Osteoblast (primary cell): ENCODE measurements at places on chromosomes 3 and 15. TPM values are rescaled to one million over a fixed set of nuclear protein-coding genes. Genes with fewer than 3 reads are reported as not detected.

- peaks cover 53% of the 10 kb centered on the region for H3K36me3 ChIP-seq
- no peak overlapping the region for H3K4me3 ChIP-seq
- no peak for DNase-seq
- no peaks in the 10 kb centered on the region for H3K27me3 ChIP-seq
- no peak overlapping the region for H3K27ac ChIP-seq
- H3K4me1 ChIP-seq = no peaks in the 10 kb centered on the region
These were observed 32.3 kb upstream of the UTS2B start for GRCh38 chr3:191362524-191363090.

DNA sequence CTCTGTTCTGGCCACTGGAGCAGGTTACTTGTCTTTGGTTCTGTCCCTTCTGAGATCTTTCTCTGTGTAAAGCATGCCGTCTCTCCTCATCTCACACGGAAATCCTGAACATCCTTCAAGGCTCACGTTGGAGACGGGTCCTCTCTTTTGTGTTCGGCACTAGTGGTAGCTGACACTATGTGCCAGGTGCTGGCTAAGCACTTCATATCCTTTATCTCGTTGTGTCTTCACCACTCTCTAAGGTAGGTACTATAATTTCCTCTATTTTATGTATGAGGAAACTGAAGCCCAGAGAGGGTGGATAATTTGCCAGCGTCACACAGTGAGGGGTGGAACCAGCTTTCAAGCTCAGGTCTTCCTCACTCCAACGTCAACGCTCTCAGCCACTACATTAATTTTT lies 1.2 kb downstream of the IFT122 start:
- H3K4me1 ChIP-seq = peaks cover 41% of the 10 kb centered on the region
- H3K27ac ChIP-seq = peak overlapping the region; percentile 95
- no peaks in the 10 kb centered on the region for H3K27me3 ChIP-seq

AP3B2 gene
- under 0.01 and 0.36 TPM in 2 replicates for total RNA-seq

DPPA2 gene
- not detected in 2 replicates for total RNA-seq

THAP10 gene
- 1.1 and 1.8 TPM in 2 replicates for total RNA-seq

TMEM212 gene
- total RNA-seq = not detected in 2 replicates
